ENCODE measurements at places on chromosomes 4 and X.
A peak's percentile ranks its signal among the peaks of the same experiment; 100 is the strongest.

DNA sequence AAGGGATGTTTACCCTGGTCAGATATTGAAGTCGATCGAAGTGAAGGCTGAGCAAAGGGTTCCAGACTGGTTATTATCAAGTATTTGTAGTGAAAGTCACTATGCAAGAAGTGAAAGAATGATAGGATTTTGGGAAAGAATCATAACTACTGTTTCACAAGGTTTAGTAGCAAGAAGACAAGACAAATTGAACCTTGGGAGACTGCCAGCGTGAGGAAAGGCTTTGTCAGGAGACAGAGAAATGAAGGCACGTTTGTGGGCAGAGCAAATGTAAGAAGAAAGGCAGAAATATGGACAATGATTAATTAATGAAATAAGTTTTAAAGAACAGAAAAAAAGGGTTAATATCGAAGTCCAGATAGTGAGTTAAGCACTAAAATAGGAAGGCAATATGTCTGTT, 456.8 kb downstream of the TRIML1 start:
- no peak for DNase-seq

GRCh38 chr4:37324546-37324945, 80.0 kb downstream of the NWD2 start:
- no peak for DNase-seq

DNA sequence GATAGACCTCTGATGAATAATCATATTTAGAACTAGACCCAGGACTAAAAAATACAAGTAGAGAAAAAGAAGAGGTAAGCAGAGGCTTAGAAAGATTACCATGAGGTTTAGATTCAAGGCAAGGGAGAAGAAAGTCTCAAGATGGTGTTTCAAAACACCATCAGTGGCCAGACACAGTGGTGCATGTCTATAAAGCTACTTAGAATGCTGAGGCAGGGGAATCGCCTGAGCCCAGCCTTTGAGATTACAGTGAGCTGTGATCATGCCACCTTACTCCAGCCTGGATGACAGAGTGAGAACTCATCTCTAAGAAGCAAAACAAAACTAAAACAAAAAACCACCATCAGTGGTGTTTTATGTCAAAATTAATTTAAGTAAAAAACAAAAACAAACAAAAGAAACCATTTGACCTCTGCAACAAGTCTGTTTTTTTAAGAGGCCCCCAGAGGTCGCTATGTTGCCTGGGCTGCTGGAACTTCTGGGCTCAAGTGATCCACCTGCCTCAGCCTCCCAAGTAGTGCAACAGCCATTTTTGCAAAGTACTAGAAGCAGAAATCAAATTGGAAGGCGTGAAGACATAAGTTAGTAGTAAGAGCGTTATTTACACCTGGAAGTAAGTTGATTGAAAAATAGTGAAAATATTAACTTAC, 784.3 kb downstream of the ADGRL3 start:
- no peak for DNase-seq

DNA sequence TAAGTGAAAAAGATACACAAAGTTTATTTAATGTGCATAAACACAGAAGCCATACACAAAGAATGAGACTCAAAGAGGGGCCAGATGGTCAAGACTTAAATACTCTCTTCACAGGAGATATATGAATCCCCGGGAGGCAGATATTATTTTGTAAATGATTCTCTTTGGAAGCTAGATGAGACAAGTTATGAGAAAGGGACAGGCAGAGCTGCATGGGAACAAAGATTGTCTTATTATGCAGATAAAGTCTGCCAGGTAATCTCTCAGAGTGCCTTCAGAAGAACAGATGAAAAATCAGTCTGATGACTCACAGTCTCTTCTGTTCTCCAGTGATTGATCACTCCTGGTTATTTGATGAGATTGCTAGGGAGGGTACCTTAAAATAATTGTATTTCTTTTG, 89.0 kb downstream of the NAF1 start:
- DNase-seq = no peak

GRCh38 chr4:113169368-113169767, 119.9 kb downstream of the ANK2 start:
- DNase-seq = no peak

- DNase-seq = no peak
Observed at GRCh38 chr4:25770847-25771246, 91.9 kb downstream of the SEL1L3 start.

GRCh38 chr4:85761803-85762528, 287.0 kb downstream of the ARHGAP24 start:
- peak; percentile 42 for DNase-seq

Data from lower leg skin (tissue), 4 donors.